ENCODE measurements at places on chromosomes 5 and 9.

GRCh38 chr9:7211657-7212056, 453.9 kb downstream of the KDM4C start:
- no peak for DNase-seq

- DNase-seq = no peak
These were observed 176.1 kb downstream of the PCSK1 start for GRCh38 chr5:96256795-96257470.

- no peak for DNase-seq
These were observed at the start of gene SH3GL2 for GRCh38 chr9:17578911-17579793. Gene SH3GL2, plus strand, starts transcription at chr9:17579066.

GRCh38 chr9:127059765-127060361, 62.6 kb downstream of the ANGPTL2 start:
- DNase-seq = no peak

GRCh38 chr5:56862909-56863308, 46.5 kb upstream of the SETD9 start:
- DNase-seq = no peak

DNA sequence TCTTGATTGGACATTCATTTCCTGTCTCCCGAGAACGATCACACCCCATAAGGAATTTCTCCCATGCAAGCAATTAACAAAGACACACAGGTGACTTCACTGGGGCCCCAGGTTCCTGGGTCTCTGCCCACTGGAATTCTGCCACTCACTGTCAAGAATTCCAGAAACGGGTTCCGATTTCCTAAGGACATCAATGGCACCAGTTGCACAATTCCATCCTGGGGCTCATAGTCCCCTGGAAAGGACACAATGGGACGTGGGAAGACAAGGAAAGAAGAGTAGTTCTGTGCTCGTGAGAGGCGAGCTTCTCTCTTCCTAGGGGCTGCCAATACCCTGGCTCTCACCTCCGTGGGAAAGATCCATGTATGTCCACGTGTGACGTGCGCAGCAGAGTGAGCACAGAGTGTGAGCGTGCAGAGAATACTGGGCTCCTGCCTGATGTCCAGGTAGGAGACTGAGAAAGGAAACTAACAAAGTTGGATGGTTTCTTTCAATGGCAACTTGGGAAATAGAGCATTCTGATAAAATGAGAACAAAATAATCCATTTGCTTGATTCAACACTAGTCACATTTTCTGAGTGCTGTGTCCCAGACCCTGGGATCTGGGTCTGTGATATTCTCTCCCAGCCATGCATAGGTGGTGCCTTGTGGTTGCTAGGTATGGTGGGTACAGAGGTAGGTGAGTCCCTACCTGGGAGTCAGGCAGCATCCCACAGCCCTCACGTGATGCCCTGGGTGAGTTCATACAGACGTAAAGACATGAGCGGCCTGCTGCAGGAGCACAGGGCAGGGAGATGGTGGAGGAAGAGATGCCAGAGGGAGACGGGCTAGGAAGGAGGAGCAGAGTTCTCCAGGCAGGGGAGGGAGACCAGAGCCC, 159.8 kb downstream of the COL23A1 start:
- DNase-seq = no peak

DNA sequence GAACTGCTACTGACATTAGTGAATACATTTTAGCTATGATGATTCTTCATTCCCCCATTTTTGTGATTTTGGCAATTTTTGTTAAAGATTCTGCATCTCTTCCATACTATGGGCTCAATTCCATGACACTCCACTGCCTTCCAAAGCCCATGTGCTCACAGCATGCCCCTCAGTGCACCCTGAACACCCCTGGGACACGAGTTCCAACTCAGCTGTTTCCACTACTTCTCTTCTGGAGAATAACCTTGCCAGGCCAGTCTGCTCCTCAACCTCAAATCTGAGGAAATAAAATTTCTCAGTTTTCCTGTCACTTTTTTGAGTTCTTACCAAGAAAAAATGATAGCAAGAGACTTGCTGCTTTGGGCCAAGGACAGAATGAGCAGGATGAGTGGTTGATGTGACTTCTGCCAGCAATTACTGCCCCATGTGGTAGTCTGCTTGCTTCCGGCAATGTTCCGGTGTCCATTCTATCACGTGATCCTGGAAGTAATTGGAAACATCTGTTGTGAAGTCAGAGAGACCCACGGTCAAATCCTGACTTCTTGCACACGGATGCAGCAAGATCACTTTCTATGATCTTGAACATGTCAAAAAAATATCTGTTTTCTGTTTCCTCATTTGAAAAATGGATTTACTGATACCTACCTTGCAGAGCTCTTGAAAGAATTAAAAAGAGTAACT, 58.3 kb downstream of the EGFLAM start:
- DNase-seq = no peak

GRCh38 chr9:86713970-86714369, 233.3 kb downstream of the GAS1 start:
- DNase-seq = no peak

GRCh38 chr9:91308191-91308590, 53.5 kb downstream of the AUH start:
- DNase-seq = no peak

- DNase-seq = no peak
These were observed 659.8 kb upstream of the KLF4 start for GRCh38 chr9:108149326-108149725.

- DNase-seq = no peak
These were observed 64.3 kb downstream of the CPLANE1 start for GRCh38 chr5:37184748-37185364.

DNA sequence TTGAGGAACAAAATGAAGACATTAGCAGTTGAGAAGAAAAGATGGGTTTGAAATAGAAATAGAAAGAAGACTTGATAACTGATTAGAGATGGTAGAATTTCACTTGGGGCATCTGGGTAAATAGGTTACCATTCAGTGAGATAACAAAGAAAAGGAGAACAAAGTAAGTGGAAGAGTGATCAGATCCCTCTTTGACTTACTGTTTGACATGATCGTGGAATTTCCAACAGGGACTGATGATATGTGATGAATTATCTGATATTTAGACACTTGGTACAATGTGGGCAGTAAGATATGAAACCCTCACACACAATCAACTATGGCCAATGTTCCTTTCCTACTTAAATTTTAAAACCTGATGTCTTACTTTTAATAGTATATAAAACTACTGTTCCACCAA, 70.1 kb upstream of the STARD4 start:
- DNase-seq = no peak

DNA sequence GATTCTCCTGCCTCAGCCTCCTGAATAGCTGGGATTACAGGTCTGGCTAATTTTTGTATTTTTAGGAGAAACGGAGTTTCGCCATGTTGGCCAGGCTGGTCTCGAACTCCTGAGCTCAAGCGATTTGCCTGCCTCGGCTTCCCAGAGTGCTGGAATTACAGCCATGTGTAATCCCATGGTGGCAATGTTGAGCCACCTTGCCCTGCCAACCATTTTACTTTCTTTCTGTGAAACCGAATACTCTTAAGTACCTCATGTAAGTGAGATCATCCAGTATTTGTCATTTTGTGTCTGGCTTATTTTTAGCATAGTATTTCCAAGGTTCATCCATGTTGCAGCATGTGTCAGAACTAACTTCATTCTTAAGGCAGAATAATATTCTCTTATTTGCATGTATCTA, 8.2 kb downstream of the PRRC2B start:
- no peak for DNase-seq

GRCh38 chr5:65050826-65051498, 282.2 kb downstream of the CWC27 start:
- DNase-seq = no peak

GRCh38 chr5:86074297-86074696, 543.4 kb upstream of the COX7C start:
- DNase-seq = no peak

DNA sequence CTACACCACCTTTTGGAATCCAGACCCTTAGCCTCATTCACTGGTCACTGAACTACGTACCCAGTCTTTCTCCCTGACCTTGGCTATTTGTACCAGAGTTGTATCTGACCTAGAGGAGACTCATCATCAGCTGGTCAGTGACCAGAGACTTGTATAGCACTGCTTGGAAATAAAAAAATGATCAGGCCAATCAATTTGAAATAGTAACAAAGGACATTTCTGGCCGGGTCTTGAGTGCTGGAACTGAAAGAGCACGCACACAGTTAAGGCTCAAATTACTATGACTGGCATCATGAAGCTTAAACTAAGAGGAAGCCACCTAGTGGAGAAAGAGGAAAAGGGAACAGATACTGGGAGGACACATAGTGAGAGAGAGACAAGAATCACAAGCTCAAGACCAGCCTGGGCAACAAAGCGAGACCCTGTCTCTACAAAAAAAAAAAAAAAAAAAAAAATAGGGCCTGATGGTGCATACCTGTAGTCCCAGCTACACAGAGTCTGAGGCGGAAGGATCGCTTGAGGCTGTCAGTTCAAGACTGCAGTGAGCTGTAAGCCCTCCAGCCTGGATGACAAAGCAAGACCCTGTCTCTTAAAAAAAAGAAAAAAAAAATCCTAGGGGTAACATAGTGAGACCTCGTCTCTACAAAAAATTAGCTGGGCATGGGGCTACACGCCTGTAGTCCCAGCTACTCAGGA, 12.8 kb upstream of the SRP19 start:
- DNase-seq = no peak

GRCh38 chr9:109336409-109336808, 15.6 kb upstream of the EPB41L4B start:
- DNase-seq = no peak

- DNase-seq = no peak
These were observed 76.7 kb upstream of the SPOCK1 start for GRCh38 chr5:137575847-137576246.

GRCh38 chr9:76835571-76836283, 70.2 kb downstream of the PRUNE2 start:
- no peak for DNase-seq

Data from stimulated activated CD4-positive, alpha-beta T cell treated with anti-CD3 and anti-CD28 coated beads, Interleukin-2, amount 100 ng/mL, for 4 hours (primary cell).